Left ventricle myocardium superior (tissue), 1 donor: ENCODE measurements at places on chromosomes 12 and 14. TPM values are rescaled to one million over a fixed set of nuclear protein-coding genes. Genes with fewer than 3 reads are reported as not detected.

- DNase-seq, result no peak
Observed at GRCh38 chr14:88507208-88507607, 47.6 kb downstream of the PTPN21 start.

The SLC38A4 gene
- 2.1 TPM for total RNA-seq

- DNase-seq, result no peak
Observed at GRCh38 chr14:88346048-88346639, 23.1 kb upstream of the KCNK10 start.

DNA sequence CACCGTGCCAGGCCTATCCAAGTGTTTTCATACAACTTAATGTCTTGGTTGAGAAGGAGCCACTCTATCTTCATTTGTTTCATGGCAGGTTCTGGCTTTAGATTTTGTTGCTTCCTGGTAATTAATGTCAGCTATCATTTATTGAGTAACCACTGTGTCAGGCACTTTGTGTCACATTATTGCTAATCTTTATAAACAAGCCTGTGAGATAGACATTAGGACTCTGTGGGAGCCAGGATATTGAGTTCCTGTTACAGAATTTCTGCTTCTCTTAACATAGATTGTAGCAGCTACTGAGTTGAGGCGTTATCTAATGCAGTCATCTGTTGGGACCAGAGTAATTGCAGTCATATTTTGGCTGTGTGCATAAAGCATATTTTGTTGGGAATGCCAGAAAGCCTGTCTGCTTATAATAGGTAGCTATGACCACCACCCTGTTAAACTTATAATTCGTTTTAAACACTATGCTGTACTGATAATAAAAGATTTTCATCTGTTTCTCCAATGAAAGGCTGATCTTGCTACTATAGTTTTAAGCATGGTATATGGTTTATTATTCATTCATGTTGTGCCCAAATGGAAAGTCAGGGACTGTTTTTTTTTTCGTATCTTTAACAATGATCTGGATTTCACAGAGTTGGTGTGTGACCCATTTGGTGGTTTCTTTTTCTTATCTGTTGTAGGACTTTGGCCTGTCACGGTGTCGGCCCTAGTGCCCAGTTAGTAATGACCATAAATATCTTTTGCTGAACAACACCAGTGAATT lies 432.6 kb downstream of the PCNX1 start:
- no peak for DNase-seq

The MYH7 gene
- 12,717 TPM for total RNA-seq

DNA sequence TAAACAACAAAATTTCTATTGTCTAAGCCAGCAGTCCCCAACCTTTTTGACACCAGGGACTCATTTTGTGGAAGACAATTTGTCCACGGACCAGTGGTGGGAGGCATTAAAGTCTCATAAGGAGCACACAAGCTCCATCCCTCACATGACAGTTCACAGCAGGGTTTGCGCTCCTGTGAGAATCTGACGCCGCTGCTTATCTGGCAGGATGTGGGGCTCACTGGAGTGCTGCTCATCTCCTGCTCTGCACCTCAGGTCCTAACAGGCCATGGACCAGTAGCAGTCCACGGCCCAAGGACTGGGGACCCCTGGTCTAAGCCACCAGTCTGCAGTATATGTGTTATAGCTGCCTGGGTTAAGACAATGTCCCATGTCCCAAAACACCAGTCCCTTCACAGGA lies 27.2 kb downstream of the VCPKMT start:
- DNase-seq, result no peak

The SLC7A7 gene
- 4.7 TPM for total RNA-seq

The LRRIQ1 gene
- total RNA-seq, result not detected

- DNase-seq, result no peak
Observed at GRCh38 chr14:91036741-91037469, 23.5 kb downstream of the RPS6KA5 start.

DNA sequence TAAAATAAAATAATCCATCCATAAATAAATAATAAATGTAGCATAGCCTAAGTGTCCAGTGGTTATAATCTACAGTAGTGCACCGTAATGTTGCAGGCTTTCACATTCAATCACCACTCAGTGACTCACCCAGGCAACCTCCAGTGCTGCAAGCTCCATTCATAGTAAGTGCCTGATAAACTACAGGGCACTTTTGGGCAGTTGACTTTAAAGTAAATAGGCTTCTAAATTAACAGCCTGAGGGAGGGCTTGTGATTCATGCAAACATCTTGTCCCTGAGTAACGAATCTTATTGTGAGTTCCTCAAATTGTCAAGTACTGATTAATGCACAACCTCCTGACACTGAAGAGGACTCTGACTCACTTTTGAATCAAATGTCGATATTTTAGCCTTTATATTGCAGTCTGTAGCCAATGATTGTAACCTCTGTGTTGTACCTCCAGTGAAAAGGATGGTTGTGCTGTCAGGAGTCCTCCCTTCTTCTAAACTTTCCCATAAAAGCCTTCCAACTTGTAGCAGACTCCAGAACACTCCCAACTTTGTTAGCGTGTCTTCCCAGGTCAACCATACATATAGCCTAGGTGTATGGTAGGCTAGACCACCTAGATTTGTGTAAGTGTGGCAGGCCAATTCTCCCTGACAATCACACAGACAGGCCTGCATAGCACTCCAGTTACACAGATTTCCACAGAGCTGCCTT lies 55.0 kb upstream of the BICD1 start:
- DNase-seq, result no peak
